SW480 (cell line): ENCODE measurements at places on chromosomes 2 and 18.

DNA sequence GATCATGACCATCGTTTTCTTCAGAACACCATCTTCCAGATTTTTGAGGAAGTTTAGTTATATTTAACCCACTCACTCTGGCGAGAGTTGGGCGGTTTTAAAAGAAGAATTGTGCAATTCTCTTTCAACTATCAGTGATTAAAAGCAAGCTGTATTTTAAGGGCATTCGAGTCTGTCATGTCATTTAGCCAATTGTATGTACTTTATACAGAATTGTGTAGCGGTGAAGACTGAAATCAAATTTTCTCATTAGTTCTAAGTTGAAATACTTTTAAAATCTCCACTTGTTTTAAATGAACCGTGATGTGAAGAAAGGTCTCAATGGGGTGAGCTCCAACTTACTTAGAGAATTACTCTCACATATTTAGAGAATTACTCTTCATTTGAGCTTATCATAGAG, 214.6 kb upstream of the DTNA start:
- no peak for DNase-seq

DNA sequence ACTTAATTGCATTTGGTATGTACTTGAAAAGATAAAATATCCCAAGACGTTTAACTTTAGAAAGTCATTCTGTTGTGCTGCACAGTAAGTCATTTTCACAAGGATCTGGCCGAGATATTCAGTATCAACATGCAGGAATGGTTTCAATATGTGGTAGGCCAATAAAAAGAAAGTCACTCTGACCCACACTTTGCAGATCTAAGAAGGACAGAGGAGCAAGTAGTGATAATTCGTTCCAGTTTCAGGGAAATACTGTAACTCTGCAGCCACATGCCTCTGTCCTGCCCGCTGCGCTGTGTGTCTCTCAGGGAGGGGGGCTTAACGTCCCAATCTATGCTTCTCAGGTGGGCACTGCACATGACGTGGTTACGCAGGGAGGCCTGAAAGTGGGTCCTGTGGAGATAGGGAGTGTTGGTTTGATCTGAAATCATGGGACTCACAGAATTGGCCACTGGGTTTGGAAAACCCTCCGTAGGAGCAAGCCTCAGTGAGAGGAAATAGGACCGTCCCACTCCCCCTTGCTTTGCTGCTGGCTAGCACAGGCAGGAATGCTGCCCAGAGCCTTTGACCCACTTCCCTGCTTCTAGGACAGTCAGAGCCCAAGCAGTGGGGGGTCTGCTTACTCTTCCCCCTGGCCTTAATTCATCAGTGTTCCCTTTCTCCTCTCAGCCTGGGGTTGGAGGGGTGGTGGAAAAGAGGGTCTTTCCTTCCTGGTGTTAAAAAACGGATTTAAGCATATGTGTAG, 314.7 kb upstream of the SPRED2 start:
- no peak for DNase-seq

GRCh38 chr2:143140864-143141661, 11.8 kb downstream of the ARHGAP15 start:
- DNase-seq = no peak

DNA sequence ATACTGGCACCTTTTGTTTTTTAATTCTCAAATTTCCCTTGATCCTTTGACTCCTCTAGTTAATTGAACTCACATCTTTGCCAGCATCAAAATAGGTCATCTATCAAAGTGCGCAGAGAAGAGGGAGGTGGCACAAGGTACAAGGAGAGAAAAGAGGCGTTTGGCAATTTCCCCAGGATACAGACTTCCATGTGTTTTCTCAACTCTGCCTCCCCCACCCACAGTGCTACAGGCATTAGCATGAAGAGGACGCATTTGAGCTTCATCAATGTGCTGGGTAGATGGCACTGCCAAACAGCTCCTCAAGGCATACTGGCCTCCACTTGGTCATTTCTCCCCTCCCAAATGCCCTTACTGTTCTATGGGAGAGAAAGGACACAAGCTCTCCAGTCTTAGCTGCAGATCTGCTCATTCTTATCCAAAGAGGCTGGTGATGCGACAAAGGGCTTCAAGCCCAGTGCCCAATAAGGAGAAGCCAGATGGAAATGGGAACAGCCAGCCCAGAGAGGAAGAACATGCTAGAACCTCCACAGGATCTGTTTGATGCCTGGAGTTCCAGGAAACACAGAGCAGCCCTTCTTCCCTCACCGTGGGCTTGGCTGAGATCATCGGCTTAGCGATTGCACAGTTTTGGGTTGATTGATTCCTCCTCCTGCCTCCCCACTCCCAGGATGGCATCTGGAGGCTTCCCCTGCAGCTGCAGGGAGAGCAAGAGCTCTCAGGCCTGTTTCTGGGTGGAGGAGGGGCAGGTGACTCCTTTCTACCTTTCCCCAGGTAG, 144.7 kb upstream of the SMAD2 start:
- DNase-seq = no peak

DNA sequence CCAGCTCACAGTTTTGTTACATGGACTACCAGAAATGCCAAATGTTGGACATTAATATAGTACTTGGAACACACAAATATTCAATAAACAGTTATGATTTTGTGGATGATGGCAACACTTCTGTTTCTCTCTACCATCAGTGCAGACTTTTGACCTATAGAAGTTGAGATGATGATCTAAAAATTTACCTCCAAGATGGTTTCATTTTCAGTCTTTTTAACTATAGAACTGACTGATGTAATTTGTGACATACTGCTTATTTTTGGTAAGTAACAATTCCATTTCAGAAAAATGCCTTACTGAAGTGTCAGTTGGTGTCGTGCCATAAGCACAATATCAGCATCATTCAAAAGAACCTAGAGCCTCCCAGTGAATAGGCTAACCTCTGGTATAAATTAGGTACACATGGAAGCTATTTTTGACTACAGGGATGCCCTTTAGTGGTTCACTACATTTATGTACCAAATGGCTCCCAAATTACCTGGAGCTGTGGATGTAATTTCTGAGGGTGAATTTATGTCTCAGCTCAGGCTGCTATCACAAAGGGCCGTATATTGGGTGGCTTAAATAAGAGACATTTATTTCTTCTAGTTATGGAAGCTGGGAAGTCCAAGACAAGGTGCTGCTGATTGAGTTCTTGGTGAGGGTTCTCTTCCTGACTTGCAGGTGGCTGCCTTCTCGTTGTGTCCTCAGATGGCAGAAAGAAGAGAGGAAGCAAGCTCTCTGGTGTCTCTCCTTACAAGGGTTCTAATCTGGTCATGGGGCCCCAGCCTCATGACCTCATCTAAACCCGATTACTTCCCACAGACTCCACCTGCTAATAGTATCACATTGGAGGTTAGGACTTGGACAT, 66.5 kb downstream of the ALPK2 start:
- DNase-seq = no peak

DNA sequence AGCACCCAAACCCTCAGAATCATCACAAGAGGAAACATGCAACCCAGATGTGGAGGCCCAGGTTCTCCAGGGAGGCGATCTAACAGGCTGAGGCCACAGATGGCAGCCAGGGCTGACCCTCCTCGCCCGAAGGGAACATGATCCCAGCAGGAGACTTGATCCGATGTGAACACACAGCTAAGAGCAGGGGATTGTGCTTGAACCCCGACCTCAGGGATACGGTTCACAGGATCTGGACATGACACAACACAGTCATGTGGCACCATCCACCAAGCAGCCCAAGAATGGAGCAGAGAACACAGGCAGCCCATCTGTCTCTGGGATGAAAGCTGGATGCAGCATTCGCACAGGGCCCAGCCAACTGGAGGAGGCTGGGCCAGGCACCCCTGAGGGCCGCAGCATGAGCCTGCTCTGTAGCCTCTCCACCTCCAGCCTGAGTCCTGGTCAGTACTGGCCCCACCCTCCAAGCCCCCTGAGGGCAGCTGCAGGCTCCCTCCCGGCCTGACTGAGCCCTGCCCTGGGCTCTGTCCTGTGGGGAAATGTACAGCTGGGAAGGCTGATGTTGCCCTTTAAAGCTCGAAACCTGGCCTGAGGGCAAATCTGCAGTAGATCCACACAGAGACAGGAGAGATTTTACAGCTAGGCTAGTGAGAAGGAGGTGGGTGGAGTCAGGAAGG, 39.0 kb downstream of the AQP12A start:
- no peak for DNase-seq

GRCh38 chr2:171316220-171316619, 117.6 kb downstream of the METTL8 start:
- DNase-seq = no peak

DNA sequence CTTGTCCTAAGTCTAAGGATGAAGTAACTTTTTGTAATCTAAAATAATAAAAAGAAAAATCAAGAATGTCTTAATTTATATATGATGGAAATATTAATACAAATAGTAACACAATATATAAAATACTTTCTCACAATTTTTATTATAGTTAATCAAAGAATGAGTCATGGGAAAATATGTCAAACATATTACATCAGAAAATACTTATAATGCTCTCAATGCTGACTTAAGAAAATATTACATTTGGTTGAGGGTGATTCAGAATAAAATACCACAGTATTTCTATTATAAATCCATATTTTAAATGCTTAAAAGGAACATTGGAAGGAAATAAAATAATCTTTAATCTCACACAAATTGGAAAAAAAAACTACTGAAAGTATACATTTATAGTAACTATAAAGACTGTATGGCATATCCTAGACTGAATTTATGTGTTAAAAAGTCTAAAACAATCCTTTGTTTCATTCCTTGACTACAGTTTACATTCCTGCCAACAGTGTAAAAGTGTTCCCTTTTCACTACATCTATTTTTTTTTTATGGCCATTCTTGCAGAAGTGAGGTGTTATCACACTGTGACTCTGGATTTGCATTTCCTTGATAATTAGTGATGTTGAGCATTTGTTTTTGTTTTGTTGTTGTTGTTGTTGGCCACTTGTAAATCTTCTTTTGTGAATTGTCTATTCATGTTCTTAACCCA, 1573.5 kb upstream of the ACVR2A start:
- DNase-seq = no peak

GRCh38 chr2:215750763-215751162, 262.6 kb downstream of the MREG start:
- DNase-seq = no peak

DNA sequence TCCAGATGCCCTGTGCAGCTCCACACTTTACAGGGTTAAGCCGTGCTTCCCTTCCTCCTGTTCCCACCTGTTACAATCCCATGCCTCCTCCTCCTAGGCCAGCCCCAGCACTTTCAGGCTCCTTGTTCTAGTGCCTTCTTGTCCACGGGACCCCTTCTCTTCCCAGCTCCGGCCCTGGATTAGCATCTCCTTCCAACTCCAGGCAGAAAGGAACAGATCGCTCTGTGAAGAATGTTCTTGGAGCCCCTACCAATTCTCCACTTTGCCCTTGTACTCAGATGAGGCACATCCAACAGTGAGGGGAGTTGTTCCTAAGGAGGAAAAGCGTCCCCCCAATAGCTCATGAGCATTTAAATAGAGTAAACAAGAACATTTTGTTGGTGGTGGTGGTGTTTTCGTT, 72.7 kb downstream of the CABLES1 start:
- no peak for DNase-seq

DNA sequence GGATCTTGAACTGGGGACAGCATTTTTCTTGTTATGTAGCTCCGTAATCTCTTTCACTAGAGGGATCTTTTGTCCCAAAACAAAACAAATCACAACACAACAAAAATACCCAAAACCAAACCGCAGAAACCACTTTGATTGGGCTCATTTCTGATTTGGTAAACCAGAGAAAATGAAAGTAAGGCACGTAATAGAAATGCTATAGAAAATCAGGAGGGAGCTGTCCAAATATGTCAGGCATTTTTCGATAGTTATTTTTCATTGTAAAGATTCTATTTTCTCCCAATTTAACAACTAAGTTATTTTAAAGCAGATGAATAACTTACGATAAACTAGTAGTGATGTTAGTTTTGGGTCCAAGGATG, 406.5 kb downstream of the XIRP2 start:
- no peak for DNase-seq

DNA sequence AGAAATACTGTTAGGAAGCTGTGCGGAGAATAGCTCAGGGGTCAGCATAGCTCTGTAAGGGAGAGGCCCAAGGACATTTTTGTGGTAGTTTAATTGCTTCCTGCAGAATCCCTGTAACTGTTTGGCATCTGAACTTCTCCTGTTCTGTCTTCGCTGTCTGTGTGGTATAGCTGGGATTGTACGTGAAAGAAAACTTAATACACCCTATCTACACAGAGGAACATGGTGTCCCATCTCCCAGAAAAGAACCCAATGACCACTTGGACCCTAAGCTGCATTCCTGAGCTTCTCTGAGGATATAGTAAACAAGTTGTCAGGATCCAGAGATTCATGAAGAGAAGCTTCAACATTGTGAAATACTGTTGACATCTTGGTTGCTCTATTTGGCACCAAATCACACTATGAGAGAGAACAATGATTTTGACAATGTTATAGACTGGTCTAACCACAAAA, 81.3 kb downstream of the CDC42EP3 start:
- peak; percentile 81 for DNase-seq

GRCh38 chr18:31030574-31031278, 11.8 kb downstream of the DSC3 start:
- no peak for DNase-seq

- peak; percentile 61 for DNase-seq
Observed at GRCh38 chr2:207530160-207531031, 634 bp downstream of the CREB1 start.

- no peak for DNase-seq
Observed at GRCh38 chr2:63301481-63301880, 250.9 kb downstream of the OTX1 start.

- no peak for DNase-seq
Observed at GRCh38 chr2:79901161-79901560, 388.3 kb downstream of the CTNNA2 start.

- no peak for DNase-seq
Observed at GRCh38 chr2:102147935-102148334, 5.4 kb downstream of the IL1R1 start.

DNA sequence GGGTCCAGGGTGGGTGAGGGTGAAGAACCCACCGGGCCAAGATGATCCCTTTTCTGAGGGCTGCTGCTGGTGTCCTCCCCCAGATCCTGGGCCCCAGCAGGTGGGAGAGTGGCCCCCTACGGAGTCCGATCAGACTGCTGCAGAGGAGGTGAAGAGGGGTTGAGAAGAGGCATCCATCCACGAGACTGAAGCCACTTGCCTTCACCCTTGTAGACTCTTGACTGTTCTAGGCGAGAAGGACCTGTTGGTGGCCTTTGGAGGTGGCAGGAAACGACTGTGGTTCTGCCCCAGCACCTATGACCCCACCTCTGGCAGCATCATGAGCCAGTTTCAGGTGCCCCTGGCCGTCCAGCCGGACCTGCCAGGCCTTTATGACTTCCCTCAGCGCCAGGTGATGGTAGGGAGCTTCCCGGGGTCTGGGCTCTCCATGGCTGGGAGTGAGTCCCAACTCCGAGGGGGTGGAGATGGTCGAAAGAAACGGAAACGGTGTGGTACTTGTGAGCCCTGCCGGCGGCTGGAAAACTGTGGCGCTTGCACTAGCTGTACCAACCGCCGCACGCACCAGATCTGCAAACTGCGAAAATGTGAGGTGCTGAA, 1.5 kb downstream of the TET3 start:
- no peak for DNase-seq

- no peak for DNase-seq
Observed at GRCh38 chr2:230849633-230850357, 14.9 kb upstream of the ITM2C start.
